Central memory CD4-positive, alpha-beta T cell (primary cell): ENCODE measurements at places on chromosomes 2 and 18.

DNA sequence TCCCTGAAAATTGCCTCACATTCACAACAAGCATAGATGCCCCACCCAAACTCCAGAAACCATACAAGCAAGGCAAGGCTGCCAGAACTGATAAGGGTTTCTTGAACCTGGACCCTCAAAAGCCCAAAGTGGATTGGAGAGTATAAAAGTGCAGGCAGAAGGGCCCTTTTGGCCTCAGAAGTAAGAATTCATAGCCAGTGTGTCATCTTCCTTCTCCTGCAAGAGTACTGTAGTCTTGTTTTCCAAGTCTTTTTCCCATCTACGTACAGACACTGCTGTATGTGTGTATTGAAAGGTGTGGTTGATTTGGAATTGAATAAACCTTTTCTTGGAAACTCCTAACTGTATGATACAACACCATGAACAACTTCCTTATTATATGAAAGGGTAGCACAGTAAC lies 46.8 kb downstream of the ZC3H15 start:
- no peak for DNase-seq

DNA sequence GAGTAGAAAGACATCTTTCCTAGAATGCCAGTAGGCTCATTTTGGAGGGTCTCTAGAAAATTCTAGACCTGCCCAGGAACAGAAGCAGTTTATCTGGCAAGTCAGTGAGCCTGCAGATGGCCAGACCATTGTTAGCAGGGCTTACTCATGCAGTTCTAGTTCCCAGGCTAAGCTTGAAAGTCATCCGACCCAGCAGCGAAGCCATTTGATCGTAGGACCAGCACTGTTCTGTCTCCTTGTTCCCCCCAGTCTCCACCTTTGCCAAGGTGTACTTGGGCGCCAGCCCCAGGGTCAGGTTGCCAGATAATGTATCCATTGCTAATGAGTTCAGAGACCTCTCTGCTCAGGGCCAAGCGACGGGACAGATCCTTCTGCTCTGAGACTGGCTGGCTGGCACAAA lies 70.1 kb downstream of the EPAS1 start:
- DNase-seq: no peak

DNA sequence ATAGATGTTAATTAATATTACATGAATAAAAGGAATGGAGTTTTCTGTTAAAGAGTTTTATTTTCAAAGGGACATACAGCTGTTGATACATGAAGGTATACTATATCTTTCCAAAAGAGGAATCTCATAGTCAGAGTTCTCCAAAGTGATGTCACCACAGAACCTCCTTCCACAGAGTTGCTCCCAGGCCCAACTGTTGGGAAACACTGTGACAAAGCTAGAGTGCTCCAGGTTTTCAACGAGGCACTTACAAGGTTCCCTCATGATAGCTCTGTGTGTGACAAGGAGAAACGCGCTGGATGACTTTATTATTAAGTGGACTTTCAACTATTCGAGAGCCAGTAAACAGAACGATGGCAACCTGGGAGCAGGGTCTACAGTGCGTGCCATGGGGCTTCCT lies 33.5 kb downstream of the PTPN18 start:
- no peak for DNase-seq

- no peak for DNase-seq
Observed at GRCh38 chr2:18585526-18585925, 3.8 kb downstream of the NT5C1B start.

GRCh38 chr2:120949027-120949956 lies 213.6 kb downstream of the GLI2 start:
- DNase-seq: no peak

- no peak for DNase-seq
Observed at GRCh38 chr2:3042601-3043585, 334.7 kb downstream of the EIPR1 start.

- DNase-seq: no peak
Observed at GRCh38 chr2:170113168-170113894, 64.6 kb upstream of the MYO3B start.

GRCh38 chr2:241771286-241772062 lies 5.1 kb upstream of the GAL3ST2 start:
- no peak for DNase-seq

DNA sequence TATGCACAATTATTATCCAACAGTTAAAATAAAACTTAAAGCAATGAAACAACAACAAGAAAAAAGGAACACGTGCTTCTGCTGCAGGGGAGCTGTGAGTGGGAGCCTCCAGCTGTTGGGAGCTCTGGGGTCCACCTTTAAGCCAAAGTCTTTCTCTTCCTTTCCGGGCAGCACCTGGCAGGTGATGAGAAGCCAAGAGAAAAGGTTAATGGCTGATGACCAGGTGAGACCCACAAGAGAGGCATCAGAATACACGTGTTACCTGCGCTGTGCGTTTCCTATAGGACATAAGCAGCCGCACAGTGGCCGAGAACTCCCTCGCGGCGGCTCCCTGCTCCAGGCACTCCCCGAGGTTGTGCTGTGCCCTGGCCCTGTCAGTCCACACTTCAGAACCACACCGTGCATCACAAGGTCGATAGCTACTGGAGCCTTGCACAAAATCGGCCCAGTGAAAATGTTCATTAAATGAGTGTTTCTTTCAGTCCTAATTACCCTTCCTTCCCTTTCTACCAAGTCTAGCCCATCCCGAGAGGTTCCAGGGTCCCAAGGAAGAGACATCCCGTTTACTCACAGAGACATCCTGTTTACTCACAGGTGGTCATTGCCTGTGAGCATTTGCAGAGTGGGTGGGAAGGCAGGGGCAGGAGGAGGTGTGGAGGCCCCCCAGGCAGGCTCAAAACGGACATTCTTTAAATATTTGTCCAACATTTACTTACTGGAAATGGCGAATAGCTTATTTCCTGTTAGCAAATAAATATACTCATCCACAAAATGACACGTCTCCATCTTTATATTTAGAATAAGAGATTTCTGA lies 44.9 kb upstream of the ASB18 start:
- DNase-seq: no peak

- no peak for DNase-seq
Observed at GRCh38 chr18:44098551-44099098, 582.1 kb upstream of the SETBP1 start.

- DNase-seq: no peak
Observed at GRCh38 chr2:151638990-151639389, 95.3 kb downstream of the NEB start.

DNA sequence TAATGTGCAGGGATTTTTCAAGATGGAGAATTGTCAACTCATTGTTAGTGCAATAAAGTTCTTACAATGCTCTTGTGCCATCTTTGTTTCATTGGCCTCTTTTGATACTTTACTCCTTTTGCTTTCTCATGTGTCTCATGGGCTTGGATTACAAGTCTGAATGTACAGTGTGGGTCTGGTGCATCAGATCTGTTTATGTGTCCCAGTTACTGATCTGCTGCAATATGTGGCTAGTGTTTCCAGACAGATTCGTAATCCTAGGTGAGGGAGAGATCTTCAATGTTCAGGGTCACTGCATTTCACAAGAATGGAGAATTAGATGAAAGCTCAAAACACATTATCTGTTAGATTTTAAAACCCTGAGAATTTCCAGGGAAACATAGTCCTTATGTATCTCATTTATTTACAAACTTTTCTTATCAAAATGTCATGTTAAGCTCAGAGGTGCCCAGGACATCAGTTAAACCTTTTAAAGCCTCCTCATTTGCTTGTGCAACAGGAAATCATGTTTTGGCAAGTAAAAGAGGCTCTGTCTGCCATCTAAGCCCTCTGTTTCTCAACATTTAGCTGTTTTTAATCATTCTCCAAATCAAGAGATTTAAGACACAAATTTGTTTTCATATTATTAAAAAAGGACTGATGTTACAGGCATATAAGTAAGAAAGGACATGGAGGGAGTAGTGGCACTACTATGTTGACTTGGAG lies 108.1 kb downstream of the NUP35 start:
- DNase-seq: no peak

- peak; percentile 27 for DNase-seq
Observed at GRCh38 chr2:72833084-72833714, 7.4 kb upstream of the EXOC6B start.

- DNase-seq: no peak
Observed at GRCh38 chr2:201452058-201452921, 750 bp downstream of the STRADB start.

DNA sequence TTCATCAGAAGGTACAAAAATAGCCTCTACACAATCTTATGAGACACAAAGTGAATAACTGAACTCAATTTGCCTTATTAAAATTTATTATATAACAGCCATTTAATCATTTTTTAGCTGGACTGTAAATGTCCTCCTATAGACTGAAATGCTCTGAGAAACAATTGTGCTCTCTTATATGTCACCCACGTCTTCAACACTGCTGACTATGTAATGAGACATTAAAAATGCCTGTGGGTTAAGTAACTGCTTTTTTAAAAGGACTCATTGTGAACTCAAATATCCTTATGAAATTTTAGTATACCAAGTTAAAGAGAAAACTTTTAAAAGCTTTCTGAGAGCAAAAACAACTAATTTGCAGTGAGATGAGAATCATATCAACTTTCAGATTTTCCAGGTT lies 10.4 kb upstream of the GALNT1 start:
- DNase-seq: no peak

DNA sequence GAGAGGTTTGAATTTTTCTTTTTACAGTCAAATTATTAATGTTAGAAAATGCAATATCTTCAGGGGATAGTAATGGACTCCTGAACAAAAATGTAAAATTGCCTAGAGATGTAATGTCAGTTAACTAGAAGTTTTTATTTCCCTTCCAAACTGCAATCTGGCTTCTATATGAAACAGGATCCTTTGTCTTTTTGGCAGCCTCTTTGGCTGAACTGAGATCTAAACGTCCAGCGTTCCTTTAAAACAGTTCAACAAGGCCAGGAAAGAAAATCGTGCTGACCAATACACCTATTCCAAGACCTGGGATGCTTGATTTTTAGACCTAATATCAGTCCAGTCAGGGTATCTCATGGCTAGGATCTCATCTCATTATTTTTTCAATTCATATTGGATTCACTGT lies 245.5 kb downstream of the FIGN start:
- no peak for DNase-seq

DNA sequence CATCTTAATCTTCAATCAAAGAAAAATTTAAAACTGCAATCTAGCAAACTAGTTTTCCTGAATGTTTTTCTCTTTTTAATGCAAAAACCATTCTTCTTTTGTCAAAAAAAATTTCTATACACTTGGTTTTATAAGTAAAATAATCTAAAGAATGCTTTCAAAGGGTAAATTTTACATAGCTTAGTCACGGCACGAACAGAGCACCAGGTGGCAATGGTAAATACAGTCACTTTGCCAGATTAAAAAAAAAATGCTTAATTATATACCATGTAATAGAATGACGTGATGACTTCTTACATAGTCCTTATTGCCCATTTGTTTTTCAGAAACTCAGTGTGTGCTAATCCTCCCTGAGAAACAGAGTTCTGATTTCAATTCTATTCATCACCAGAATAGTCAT lies 10.4 kb downstream of the FEZ2 start:
- DNase-seq: no peak

- no peak for DNase-seq
Observed at GRCh38 chr2:211396815-211397214, 840.4 kb downstream of the CPS1 start.

DNA sequence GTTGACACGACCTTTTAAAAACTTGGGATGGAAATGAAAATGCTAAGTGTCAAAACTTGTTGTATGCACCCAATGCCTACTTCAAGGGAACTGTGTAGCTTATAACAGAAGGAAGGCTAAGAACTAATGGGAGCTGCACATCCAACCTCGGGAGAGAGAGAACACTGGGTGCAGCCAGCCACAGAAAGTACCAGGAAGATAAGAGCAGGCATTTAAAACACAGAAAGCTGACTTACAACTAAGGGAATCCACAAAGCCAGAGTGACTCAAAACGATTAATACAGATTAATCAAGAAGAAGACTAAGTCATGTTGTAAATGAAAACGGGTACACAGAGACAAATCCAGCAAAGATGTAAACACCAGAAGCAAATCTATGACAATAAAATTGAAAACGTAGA lies 113.4 kb downstream of the HDAC4 start:
- DNase-seq: no peak

DNA sequence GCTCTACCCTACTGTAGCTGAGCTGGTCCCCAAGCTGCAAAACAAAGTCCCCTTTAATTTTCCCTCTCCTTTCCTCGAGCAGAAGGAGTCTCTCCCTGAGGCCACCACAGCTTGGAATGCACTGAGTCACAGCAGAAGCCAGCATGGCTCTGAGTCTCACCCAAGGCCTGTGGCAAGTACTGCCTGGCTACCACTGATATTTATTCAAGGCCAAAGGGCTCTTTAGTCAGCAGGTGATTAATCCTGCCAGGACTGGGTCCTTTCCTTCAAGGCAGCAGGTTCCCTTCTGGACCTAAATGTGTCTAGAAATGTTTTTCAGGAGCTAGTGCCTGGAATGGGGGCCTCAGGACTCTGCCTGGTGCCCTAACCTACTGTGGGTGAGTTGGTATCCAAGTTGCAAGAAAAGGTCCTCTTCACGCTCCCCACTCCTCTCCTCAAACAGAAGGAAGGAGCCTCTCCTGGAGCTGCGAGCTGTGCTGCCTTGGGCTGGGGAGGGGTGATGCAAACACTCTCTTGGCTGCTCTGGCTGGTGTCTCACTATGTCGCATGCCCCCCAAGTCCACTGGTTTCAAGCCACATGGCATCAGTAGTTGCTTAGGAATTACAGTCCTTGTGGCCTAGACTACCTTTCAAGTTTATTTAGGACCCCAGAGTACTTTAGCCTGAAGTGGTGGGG lies 53.4 kb downstream of the CD28 start:
- DNase-seq: no peak

DNA sequence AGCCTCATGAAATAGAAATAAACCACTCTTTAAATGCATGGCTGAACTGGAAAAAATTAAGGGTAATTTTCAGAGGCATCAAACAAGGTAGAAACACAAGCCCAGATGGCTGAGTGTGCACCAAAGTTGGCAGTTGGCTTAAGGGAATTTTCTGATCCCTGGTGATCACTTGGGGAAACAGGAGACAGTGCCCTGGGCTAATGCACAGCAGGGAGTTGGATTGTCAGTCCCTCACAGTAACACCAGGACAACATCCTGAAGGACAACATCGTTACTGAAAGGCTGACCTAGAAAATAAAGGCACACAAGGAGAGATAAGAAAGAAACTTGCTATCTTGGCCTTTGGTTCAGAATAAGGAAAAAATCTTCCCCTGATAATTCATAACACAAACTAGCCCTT lies 417.0 kb downstream of the SLC4A3 start:
- DNase-seq: no peak

- DNase-seq: no peak
Observed at GRCh38 chr2:135099802-135100483, 47.9 kb downstream of the RAB3GAP1 start.
